HFF-Myc (cell line): ENCODE measurements at places on chromosomes 1 and 21.
A peak's percentile ranks its signal among the peaks of the same experiment; 100 is the strongest.

DNA sequence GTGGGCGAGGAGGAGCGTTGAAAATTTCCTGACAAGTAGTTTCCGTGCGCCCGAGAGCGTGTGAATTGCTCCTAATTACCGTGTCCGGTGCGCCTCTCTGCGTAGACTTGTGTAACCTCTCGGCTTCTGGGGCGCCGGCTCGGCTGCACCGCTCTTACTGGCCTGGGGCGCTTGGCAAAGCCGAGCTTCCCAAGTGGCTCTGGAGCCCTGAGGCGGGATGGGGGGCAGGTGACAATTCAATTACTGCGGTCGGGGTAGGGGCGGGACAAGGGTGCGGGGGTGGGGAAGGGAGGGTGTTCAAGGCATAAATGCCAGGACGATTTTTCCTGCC is 392 bp upstream of the DMRTA2 start:
- DNase-seq = no peak

- DNase-seq = no peak
These were observed 2.6 kb downstream of the S100A16 start for GRCh38 chr1:153610334-153610733.

DNA sequence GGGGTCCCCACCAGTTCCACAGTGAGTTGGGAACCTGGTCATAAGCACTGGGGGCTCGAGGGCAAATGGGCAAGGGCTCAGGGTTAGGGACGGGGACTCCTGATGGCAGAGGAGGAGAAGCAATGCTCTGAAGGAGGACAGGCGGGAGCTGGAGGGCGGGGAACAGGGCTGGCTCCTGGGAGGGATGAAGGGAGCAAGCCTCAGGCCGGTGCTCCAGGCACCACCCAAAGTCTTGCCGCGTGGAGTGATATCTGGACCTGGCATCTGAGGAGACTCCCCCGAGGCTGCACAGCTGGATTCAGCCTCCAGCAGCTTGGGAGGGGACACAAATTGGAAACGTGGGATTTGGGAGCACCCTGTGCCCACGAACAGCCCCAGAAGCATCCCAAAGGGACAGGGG is 11.0 kb downstream of the MEGF6 start:
- no peak for DNase-seq

- DNase-seq = peak; percentile 86
These were observed 14.0 kb downstream of the RNF187 start for GRCh38 chr1:228500901-228501871.

- DNase-seq = no peak
These were observed 24.7 kb downstream of the RGS13 start for GRCh38 chr1:192660613-192661012.

DNA sequence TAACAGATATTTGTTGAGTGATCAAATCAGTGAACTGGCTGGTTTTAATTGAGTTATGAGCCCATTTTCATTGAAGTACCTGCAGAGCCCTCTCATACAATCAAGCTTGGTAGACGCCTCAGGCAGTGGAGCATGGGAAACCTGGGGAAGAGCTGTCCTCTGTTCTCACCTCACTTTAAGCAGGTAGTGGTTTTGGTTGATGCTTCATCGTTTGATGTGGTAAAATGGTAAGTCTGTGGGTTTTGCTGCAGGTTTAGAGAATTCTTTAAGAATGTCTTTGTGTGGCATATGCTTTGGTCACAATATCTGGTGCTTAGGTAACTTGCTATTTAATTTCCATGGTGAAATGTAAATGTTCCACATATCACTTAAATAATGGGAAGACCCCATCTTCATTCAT is 10.0 kb downstream of the LAMC1 start:
- no peak for DNase-seq

DNA sequence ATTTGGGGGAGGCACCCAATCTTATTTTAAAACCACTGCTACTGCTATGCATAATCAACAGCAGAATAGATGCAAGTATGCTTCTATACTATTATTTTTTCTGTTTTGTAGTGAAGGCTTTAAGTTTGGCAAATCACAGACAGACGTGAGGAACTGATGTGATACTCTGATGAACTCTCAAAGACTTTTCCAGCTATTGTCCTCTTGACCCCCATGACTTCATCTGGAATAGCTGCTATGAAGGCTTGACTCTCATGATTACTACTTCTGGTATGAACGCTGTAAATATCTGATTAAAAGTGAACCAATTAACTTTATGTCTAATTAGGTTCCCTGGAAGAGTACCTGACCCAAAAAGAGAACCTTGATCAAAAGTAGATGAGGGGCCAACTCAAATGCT is 49.1 kb downstream of the EYA3 start:
- DNase-seq = no peak

DNA sequence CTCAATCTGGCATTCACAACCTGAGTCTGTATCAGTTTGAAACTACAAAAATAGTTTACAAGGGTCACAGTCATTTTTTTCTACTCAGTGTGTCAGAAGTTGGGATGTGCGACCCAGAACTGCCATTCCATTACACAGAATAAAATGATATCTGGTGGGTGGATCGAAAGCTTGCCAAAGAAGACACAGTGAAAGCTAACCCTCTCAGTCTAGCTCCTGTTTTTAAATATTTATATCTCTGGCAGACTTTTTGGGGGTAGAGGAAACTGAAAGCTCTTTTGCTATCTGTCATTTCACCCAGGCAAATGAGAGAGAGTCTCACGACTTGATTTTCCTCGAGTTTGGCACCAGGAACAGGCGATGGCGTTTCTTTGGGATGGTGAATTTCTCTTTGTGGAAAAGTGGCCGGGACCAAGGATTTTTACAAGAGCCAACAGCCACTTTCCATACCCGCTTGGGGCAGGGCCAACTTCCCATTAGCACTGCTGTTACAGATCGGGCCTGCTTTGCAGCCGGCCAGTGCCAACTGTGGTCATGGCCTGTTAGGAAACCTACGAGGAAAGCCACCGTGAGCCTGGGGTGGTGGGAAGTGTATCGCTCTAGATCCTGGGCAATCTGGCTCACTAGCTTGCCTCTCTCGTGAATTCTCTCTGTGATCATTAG is 185.5 kb upstream of the NFIA start:
- no peak for DNase-seq

DNA sequence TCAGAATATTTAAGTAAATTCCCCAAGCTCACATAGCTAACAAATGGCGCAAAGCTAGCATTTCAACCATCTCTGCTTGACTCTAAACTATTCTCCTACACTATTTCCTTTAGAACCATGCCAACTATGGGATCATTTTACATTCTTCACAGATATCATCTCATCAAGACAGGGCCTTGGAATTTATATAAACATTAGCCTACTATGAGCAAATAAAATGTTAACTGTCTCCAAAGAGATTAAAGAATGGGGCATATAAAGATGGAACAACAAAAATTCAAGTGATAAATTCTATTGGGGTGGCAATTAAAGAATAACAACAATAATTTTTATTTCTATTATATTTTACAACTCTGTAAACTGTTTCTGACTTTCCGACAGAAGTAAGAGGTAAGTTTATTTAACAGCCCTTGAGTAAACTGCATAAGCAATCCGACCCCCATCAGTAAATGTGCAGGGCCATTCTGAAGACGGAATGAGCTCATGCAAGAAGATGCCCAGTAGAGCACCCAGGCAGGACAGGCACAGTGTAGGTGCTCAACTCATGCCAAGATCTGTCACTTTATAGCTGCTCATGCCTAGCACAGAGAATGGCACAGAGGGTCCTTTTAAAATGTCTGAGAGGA is 261.9 kb downstream of the VAV3 start:
- DNase-seq = no peak
